Upper lobe of right lung (tissue), 1 donor: ENCODE measurements at places on chromosomes 11 and 22. TPM values are rescaled to one million over a fixed set of nuclear protein-coding genes. Genes with fewer than 3 reads are reported as not detected.

Gene OR51D1
- not detected for total RNA-seq

Gene CARD16
- 74.0 TPM for total RNA-seq

Gene TUB
- 3.6 TPM for total RNA-seq

Gene LRRC10B
- total RNA-seq, result 0.29 TPM

Gene SERPIND1
- total RNA-seq, result 0.58 TPM

Gene RTCB
- 61.1 TPM for total RNA-seq

DNA sequence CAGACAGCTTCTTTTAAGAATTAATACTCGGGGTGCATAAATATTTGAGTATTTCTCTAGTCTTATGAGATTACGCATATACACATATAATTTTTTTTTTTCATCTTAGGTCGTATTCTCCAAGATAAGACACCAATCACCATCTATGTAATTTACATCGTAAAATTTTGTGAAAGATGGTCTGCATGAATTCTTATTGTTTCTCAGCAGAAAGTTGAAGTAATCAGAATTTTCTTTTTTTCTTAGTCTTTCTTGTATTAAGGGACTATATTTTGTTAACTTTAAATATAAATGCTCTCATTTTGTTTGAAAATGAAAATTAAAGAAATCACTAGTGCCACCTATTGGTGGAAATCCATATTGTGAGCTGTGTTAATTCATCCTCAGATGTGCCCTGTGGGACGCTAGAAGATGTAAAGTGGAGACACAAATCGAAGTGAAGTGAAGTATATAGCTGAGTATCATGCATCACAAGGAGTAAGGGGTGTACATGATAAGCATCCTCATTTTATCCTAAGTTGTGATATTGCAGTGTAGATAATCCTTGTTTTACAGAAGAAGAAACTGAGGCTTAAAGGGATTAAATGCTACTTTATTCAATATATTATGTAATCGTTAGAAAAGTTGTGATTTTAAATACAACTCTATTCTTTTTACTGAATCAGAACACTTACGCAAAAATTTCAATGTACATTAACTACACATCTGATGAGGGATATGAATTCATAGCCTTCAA is 2084.3 kb downstream of the LRRC4C start:
- DNase-seq, result no peak

- peak; percentile 85 for DNase-seq
Observed at GRCh38 chr22:36470162-36470993, 11.1 kb downstream of the TXN2 start.

DNA sequence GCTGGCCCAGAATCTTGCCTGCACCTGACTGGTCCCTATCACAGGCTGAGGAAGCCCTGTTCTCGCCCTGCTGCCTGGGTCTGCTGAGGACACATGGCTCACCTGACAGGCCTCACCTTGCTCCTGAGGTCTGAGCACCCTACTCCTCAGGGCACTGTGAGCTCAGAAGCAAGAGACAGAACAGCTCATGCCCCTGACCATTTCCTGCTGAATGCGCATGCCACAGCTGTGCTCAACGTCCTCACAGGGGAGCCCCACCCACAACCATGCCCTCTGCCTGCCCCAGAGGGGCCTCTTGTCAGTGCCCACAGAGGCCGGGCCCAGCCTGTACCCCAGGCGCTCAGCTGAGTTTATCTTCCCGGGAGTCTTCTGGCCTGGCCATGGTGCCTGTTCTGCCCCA is 2.8 kb upstream of the TSPO start:
- DNase-seq, result no peak

DNA sequence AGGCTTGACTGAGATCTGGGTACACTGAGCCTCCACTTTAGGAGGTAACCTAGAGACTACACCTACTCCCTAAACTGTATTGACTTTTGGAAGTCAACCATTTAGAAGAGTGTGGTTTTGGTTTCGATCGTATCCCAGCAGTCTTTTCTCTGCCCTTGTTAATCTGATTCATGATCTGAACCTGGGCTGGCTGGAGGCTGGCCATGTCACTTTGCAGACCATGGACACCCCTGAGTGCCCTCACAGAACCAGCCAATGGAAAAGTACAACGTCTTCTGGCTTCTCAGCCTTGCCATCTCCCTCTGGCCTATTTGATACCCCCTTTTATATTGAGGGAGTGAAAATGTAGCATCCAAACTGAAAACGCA is 10.8 kb downstream of the EHF start:
- no peak for DNase-seq
